ENCODE measurements at places on chromosomes 13 and 19.
A peak's percentile ranks its signal among the peaks of the same experiment; 100 is the strongest.

DNA sequence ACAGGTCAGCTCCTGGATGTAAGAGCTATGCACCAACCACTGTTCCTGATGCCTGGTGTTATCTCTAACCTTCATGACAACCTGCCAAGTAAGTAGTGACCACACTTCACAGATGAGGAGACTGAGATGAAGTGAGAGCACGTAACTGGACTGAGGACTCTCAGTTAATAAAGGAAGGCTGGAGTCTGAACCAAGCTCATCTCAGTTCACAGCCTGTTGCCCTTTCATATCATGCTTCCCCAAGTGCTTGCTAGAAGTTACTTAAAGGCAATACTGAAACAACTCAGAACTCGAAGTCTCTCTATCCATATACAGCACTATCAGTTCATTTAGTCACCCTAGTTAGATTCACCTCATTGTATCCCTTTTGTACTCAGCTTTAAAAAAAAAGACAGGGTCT, 119.7 kb downstream of the ABCC4 start:
- DNase-seq = no peak

DNA sequence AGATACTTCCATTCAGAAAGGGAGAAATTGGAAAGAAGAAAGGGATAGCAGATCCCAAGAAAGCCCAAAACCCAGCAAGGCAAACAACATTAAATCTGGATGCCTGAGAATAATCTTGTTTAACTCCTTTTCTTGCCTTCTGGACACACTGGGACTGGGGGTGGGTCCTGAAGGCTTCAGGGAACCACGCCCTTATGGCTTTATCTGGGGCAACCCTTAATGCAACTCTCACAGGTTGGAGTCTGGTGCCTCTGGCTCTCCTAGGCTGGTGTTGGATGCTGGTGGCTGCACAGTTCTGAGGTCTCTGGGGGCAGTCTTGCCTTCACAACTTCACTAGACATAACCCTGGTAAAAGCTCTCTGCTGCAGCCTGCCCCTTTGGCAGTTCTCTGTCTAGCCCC, 27.9 kb downstream of the PAN3 start:
- DNase-seq = no peak

GRCh38 chr19:17346109-17346671, 8.8 kb downstream of the GTPBP3 start:
- peak; percentile 76 for DNase-seq

DNA sequence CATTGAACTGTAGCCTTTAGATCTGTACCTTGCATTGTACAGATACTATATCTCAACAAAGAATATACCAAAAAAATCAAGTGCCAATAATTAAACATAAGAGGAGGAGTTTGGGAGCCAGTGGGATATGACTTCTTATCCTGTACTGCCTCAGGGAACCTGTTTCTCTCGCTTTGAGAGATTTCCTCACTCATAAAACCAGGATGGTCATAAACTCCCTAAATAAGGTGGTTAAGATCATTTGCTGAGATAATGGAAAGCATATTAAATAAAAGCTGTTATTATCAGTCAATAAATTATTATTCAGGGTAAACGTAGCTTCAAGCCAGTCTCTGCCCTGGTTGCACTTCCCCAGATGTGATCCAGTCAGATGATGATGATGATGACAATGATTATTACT, 17.0 kb downstream of the OPA3 start:
- DNase-seq = no peak

DNA sequence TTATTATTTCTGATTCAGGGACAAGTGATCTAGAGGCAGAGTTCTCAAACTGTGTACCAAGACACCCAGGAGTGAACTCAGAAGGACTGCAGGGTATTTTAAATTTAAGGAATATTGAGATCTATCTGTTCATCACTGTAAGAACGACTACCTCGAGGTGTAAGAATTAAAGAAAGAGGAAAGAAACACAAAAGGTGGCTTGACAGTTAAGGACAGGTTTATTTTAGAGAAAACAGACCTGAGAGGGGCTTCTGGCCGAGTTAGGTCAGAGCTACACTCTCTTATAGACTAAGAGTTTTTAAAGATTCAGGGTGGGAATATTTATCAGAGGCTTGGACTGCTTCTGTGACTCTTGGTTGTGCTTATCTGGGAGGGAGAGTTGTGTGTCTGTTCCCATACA, 12.6 kb upstream of the NLRP5 start:
- no peak for DNase-seq

DNA sequence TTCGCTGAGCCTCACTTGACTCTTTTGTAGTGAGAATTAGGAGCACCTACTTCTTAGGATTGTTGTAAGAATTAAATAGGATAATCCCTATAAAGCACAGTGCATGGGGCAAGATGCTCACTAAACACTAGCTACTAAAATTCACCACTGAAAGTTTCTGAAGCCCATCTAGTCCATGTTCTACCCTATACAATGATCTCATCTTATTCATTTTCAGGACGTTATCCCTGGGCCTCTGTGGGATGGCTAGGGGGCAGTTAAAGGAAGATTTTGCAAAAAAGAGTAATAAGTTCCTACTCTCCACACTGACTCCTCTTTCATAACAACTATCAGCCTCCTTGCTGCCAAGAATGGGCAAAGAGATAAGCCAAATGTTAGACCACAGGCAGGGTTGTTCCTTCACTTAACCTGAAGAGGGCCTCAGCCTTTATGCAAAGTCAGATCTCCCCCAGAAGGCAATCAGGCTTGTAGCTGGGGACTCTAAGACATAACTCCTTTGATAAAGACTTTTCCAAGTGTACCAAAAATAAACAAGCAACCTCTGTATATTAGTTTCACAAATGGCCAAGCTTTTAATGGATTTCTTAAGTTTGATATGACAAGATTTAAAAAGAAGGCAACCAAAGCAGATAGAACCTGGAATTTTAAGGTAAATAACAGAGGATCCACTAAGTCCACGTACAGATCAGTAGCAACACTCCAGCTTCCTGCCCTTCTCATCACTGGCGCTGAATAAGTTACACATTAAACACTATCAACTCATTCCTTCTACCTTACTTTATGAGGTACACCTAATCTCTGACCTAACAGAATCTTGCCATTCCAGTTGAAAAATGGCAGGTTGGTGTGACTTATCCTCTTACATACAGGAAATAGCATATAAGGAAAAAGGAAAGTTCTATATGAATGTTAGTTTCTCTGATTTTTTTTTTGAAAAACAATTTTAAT, 44.4 kb downstream of the ELF1 start:
- DNase-seq = peak; percentile 42

DNA sequence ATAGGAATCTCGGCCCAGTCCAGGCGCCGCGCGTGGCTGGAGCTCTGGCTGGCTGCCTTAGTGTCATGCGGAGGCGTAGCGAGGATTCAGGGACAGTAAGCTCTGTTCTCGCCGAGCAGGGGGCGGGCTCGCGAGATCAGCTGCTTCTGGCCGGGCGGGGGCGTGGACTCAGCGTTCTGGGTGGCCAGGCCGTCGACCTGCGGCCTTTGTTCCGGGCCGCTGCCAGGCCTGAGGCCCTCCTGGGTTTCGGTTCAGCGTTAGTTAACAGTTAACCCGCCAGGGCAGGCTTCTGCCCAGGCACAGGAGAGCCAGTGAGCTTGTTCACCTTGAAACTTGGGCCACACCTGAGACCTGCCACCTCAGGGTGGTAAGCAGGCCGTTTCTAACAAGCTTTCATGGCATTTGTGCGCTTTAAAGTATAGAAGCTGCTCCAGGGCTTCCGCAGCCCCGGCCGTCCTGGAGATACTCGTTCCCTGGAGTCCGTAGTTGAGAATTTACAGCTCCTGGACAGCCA, 332.2 kb upstream of the SGCG start:
- no peak for DNase-seq

- no peak for DNase-seq
These were observed 6.1 kb downstream of the CLEC4M start for GRCh38 chr19:7769171-7769570.

DNA sequence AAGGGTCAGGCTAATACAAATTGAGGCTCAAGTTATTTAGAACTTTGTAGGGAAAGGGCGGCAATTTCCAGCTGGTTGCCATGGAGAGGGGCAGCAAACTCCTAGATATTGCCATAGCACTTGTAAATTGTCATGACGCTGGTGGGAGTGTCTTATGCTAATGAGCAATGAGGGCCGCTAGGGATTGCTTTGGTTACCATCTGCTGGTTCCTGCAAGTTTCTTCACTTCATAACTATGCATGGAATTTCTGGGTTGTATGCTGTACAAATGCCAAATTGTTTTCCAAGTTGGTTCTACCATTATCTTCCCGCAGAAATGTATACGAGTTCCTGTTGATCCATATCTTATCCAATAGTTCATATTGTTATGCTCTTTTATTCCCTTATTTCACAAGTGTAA, 1339.4 kb downstream of the EFNB2 start:
- DNase-seq = no peak

DNA sequence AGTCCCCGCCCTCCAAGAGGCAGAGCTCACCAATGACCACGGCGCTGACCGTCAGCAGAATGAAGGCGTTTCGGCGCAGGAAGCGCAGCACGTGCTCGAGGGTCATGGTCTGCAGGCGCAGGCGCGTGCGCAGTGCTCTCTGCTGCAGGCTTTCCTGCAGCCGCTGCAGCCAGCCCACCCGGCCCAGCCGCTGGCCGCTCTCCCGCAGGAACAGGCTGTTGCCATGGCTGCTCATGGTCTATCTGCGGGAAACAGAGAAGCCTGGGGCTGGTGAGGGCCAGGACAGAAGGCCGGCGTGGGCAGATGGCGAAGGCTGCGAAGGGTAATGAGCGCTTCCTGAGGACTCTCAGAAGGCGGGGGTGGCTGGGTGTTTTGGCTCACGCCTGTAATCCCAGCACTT, 7.0 kb downstream of the SLC1A6 start:
- no peak for DNase-seq

- no peak for DNase-seq
These were observed 550.1 kb downstream of the DACH1 start for GRCh38 chr13:71316792-71317363.

- DNase-seq = no peak
These were observed 1340.8 kb downstream of the PCDH9 start for GRCh38 chr13:65889368-65889767.

GRCh38 chr13:46106839-46107371, 2.1 kb upstream of the CPB2 start:
- no peak for DNase-seq

DNA sequence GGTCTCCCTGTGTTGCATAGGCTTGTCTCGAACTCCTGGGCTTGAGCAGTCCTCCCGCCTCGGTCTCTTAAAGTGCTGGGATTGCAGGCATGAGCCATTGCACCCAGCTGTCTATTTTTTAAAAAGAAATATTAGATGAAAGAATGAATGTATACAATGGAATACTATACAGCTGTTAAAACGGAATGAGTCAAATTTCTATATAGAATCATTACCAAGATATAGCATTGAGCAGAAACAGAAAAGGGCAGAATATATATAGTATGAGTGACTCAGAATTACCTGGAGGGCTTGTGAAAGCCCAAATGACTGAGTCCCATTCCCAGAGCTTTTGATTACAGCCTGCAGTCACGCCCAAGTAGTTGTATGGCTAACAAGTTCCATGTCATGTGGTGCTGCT, 4.4 kb downstream of the DACT3 start:
- no peak for DNase-seq

DNA sequence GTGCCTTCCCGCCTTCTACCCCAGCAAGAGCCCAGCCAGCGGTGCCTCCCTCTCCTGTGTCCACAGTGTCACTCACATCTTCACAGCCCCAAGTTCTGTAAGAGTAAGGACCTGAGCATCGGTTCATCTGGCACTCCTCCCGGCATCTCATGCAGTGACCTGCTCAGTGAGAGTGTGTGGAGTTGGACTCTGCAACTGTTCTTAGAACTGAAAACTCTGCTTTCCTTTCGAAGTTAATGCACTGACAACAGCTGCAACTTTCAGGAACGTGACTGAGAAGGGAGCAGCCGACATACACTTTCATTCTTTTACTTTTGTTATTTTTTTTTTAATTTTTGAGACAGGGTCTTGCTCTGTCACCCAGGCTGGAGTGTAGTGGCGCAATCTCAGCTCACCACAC, 41.2 kb downstream of the CEP89 start:
- DNase-seq = no peak

DNA sequence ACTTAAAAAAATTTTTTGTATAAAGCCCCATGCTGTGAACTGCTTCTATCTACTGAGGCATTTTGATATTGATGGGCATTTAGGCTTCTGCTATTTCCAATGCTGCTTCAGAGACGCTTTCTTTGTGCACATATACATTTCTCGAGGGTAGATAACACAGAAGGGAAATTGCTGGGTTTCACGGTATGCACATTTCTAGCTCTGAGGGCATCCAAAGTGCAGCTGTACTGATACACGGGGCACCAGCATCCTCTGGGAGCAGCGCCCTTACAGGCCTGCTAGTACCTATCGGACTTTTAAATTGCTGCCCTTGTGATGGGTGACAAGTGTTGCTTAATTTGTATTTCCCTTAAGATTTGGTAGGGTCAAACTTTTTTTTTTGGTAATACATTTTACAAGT, 88.6 kb downstream of the KCTD15 start:
- no peak for DNase-seq

- no peak for DNase-seq
These were observed 2.8 kb downstream of the RNF113B start for GRCh38 chr13:98174307-98174706.

GRCh38 chr19:531009-531752, 379 bp upstream of the CDC34 start:
- peak; percentile 96 for DNase-seq

- no peak for DNase-seq
These were observed 113.3 kb downstream of the RAB20 start for GRCh38 chr13:110448230-110448629.

DNA sequence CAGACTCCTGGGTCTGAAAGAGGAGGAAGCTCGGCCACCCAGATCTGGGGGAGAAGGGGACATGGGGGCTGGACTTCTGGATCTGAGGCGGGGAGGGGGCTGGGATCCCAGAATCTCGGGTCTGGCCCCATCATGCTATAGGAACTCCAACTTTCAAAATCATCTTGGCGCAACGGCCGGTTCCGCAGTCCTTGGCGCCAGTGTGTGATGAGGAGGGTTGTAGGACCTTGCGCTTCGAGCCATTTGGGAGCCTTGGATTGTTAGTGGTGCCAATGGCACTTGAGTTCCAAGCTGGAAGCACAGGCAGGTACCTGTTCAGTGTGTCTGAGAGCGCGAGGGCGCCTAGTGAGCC, 324 bp downstream of the RUVBL2 start:
- DNase-seq = no peak

- no peak for DNase-seq
These were observed 9.5 kb downstream of the FGF22 start for GRCh38 chr19:648904-649801.

GRCh38 chr13:79681069-79681468, 200.1 kb downstream of the NDFIP2 start:
- no peak for DNase-seq

- peak; percentile 31 for DNase-seq
These were observed 460.5 kb downstream of the COG6 start for GRCh38 chr13:40116008-40116407.

DNA sequence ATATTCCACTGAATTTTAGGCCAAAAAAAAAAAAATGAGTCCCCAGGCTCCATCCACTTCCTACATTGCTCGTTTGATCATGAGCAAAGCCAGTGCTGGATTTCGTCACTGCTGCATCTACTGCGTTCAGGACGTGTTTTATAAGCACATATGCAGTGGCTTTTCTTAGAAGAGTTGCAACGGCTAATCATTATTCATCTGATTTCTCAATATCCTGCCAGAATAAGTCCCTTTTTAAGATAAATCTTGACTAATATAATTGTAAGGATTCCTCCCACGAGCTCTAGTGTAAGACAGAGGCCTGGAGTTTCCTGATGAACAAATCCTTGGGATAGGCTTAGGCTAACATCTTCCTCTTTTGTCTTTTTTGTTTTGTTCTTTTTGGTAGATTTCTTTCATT, 19.5 kb downstream of the FAM124A start:
- no peak for DNase-seq

- DNase-seq = no peak
These were observed 67.4 kb downstream of the STK24 start for GRCh38 chr13:98509271-98510155.

Data from effector memory CD8-positive, alpha-beta T cell (primary cell).